ENCODE measurements at places on chromosomes 2 and 18.

DNA sequence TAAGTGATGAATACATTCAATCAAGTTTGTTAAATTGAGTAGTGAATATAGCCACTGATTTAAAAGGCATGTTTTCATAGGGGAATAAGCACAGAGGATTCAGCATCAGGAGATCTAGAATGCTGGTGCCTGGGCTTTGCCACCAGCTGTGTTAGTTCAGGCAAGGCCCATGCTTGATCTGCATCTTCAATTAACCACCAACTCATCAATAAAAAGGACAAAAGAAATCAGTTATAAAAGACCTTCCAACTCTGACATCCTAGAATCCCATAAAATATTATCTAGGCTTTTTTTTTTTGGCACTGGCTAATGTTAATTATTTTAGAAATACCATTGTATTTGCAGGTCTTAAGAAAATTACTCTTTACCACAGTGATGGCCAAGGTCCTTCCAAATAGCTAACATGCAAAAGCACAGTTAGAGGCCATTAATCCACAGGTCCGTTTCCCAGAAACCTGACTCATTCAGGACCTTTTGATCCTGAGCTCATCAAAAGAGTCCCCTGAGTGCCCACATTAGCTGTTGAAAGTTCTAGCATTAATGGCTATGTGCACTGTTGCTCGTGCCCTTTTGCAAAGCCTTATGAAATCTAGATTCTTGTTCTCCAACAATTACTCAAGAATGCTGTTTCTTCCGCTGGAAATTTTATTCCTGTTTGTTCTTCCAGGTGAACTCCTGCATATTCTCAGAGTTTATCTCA is 170.0 kb downstream of the CYRIA start:
- no peak for DNase-seq

- DNase-seq: no peak
Measured at GRCh38 chr18:13261661-13262357, 43.2 kb downstream of the LDLRAD4 start.

DNA sequence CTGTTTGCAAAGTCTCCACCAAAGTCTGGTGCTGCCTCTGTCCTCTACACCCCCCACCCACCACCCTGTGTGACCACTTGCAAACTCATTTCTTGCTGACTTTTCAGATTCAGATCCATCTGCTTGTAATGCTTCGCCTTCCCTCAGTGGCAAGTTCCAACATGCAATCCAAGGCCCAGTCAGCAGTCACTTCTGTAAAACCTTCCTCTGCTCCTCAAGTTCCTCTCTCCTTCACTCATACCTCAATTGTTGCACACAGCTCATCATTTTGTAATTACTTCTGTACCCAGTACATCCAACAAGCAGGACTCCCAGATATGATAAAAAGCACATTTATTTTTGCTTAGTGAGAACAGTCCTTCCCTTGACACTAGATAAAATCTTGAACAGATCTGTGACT is 6.5 kb upstream of the LOXHD1 start:
- no peak for DNase-seq

DNA sequence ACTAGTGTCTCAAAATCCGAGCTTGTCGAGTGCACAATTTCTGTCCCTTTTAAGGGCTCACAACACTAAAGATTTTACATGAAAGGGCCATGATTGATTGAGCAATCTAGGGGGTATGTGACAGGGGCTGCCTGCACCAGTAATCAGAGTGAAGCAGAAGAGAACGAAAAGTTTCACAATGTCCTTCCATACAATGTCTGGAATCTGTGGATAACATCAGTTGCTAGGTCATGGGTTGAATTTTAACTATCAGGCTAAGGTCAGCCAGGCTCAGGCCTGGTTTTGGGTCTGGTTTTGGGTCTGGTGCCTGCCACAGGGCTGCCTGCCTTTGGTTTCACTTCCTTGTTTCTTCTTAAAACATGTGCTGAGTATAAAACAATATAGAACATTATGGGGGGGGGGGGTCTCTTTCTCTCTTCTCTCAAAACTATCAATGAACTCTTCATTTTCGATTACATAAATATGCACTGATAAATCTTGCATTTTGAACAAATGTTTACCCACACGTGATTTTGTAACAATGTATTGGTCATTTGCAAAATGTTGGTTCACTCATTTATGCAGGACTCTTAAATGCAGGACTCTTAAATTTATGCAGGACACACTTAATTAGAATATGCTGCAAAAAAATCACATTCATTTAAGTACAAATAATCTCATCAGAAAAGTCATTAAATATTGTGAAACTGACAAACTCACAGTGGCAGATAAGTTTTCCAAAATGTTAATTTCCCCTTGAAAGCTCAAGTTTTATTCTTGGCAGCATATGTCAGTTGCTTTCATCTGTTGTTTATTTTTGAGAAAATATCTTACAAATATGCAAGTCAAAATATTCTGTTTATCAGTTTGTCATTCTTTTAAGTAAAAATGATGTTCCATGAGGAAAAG is 290.5 kb upstream of the KYNU start:
- DNase-seq: no peak

DNA sequence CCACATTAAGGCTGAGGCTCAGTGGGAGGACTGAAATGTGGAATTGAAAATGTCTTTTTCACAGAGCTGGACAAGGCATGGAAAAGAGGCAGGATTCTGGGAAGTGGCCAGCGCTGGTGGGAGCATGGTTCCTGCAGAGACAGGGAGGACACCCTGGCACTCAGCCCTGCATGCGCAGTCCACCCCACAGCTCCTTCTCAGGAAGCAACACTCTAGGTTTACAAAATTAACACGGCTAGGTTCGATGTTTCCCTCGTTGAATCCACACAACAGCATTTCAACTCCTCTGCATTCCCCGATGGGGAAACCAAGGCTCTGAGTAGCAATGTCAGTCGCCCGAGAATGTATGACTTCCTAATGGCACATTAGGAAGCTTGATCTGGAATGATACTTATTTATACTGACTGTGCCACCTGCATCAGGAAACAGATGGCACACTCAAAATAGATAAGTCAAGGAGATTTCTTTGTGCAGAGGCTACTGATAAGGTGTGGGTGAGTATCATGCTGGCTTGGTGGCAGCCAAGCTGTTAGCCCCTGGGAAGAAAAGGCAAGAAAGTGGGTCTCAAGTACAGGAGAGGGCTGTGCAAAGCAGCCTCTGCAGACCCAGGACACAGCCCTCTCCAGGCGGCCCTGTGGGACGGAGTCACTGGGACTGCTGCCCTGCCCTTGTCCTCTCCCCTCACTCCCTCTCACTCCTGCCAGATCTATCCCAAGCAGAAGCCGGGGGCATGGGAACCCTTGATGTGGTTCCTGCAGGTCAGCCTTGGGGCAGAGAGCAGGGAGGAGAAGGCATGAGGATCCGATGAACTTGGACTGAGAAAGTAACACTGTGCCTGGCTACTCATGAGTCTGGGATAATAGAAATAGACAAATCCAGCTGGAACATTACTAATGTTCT is 158.4 kb upstream of the FHL2 start:
- no peak for DNase-seq

- no peak for DNase-seq
Measured at GRCh38 chr2:168424112-168424951, 31.7 kb upstream of the CERS6 start.

DNA sequence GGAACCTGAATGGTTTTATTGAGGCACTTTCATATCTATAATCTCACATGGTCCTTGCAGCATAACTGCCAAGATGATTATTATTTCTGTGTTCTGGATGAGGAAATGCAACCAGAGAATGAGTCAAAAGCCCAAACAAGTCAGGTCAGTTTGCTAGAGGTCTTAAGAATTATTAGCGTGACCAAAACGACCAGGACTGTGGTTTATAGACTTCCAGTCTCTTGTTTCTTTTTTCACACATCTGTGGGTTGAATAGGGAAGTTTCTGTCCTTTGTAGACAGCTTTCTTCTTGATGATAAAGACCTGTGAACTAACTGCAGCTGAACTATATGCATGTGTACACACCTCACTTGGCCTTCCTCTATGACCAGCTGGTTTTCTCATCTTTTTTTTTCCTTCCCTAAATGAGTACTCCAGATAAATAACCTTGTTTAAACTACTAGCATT is 13.9 kb downstream of the ADAM23 start:
- DNase-seq: no peak

- no peak for DNase-seq
Measured at GRCh38 chr2:63029058-63029457, 21.6 kb upstream of the OTX1 start.

- no peak for DNase-seq
Measured at GRCh38 chr18:28113271-28114029, 63.5 kb downstream of the CDH2 start.

DNA sequence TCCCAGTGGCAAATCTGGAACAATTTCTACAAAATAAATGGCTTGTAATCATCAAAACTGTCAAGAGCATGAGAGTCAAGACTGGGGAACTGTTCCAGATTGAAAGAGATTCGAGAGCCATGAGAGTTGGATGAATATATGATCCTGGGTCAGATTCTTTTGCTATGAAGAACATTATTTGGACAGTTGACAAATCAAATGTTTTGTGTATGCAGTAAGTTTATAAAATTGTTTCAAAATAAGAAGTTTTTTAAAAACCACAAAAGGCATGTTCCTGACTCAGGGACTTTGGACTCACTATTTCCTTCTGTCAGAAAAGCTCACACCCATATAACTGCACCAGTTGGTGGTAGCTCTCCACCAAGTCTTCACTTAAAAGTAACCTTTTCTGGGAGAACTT is 38.5 kb downstream of the ROCK2 start:
- DNase-seq: no peak

GRCh38 chr2:126685629-126686028 is 29.7 kb downstream of the GYPC start:
- DNase-seq: no peak

- no peak for DNase-seq
Measured at GRCh38 chr2:83054751-83055150, 1404.3 kb downstream of the SUCLG1 start.

- DNase-seq: no peak
Measured at GRCh38 chr2:10030311-10030736, 13.0 kb upstream of the KLF11 start.

GRCh38 chr2:57080035-57080434 is 896.2 kb downstream of the CCDC85A start:
- no peak for DNase-seq

DNA sequence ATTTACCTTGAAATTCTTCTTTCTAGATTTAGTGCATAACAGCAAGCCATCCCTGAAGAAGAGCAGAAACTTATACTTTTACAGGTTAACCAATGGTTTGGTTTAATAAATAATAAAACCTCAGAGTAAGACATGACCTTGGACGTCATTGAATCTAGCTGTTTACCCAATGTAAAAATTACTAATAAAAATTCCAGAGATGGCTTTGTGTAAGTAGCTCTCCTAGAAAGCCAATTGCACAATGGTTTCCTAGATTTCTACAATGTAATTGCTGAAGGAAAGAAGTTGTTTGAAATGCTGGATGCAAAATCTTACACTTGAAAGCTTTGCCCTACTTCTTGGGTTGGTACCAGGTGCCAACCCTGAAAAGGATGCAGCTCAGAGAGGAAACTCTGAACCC is 1.5 kb downstream of the XDH start:
- no peak for DNase-seq

GRCh38 chr18:63850020-63850419 is 37.5 kb upstream of the SERPINB2 start:
- DNase-seq: no peak

DNA sequence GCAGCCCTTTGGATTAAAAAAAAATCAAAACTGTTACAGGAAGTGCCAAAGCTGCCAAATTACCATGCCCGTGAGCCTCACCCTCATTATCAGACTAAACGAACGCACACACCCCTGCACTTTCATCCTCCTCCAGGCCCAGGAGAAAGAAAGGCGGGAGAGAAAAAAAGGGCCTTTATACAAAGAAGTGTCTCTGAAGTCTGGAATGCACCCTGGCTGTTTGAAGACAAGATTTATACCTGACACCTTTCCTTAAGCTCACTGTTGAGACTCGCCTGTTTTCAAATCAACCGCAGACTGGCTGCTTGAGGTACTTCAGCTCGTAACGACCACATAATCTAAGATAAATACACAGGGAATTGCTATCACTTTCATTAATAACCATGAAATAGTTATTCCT is 31.0 kb downstream of the EDAR start:
- DNase-seq: no peak

DNA sequence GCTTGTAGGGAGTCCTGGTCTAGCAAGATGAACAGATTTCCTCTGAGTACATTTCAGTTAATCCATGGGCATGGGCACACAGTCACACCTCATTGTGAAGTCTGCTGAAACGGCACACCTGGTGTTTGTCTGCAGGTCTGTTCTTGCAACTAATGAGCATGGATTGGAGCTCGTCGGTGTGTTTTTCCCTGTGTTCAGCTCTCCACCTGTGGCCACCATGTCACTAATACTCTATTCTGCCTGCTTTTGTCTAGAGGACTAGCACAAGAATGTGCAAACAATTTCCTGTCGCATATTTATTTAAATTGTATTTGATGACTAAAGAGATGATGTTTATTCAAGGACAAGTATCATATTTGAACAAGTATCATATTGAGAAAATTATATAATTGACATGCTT is 24.5 kb upstream of the PPP4R1 start:
- no peak for DNase-seq

GRCh38 chr2:36335597-36335996 is 20.0 kb upstream of the CRIM1 start:
- DNase-seq: no peak

DNA sequence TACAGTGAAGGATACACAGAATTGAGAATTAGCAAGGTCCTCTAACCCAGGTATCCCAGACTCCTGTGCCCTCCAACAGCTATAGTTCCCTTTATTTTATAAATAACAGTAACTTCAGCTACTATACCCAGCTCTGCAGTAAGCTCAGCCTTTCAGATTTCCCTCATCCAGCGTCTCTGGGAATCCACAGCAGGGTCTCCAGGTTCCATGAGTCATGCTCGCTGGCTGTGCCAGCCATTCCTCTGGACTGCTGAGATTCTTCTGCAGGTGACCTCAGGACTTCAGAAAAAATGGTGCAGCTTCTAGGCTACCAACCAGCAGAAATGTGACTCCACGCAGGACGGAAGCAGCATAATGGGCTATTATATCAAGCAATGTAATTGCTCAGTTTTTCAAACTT is 419.3 kb downstream of the ZNF516 start:
- DNase-seq: no peak

DNA sequence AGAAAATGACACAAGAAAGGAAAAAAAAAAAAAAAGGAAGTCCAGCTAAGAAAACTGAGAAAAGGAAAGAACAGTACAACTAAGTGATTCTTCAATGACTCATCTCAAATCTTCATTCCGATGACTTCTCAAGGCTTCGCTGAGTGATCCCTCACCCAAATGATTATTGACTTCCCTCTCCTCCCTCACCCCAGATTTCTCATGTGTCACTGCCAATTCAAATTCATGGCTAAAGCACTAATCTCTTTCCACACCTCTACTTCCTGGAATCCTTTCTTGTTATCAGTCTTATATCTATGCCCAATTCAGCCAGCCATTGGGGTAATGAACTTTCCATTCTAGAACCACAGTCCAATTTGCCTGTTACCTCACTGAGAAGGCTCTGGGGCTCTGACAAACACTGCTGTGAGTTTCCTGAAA is 7.2 kb upstream of the ABCB11 start:
- no peak for DNase-seq

- DNase-seq: no peak
Measured at GRCh38 chr2:48415836-48416515, 114.0 kb upstream of the STON1 start.

GRCh38 chr18:8045884-8046281 is 478.8 kb downstream of the PTPRM start:
- DNase-seq: no peak
